ENCODE measurements at places on chromosomes 7 and 10.

- peak; percentile 49 for DNase-seq
Measured at GRCh38 chr7:43758822-43759683, 573 bp downstream of the BLVRA start.

GRCh38 chr7:139086454-139086853, 23.1 kb downstream of the ZC3HAV1 start:
- DNase-seq = no peak

DNA sequence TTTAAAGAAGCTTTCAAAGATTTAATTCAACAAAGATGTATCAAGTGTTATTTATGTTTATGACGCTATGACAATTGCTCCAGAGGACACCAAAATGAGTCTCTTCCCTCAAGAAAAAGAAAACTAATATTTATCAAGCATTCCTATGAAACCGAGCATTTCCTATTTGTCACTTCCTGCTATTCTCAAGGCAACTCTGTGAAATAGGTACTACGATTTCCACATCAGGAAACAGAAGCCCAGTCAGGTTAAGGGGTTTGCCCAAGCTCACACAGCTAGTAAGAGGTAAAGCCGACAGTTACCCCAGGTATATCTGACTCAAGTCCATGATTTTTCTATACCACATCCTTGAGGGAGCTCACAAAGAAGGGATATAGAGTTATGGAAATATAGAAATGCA, 85.9 kb downstream of the TRIL start:
- peak; percentile 9 for DNase-seq

DNA sequence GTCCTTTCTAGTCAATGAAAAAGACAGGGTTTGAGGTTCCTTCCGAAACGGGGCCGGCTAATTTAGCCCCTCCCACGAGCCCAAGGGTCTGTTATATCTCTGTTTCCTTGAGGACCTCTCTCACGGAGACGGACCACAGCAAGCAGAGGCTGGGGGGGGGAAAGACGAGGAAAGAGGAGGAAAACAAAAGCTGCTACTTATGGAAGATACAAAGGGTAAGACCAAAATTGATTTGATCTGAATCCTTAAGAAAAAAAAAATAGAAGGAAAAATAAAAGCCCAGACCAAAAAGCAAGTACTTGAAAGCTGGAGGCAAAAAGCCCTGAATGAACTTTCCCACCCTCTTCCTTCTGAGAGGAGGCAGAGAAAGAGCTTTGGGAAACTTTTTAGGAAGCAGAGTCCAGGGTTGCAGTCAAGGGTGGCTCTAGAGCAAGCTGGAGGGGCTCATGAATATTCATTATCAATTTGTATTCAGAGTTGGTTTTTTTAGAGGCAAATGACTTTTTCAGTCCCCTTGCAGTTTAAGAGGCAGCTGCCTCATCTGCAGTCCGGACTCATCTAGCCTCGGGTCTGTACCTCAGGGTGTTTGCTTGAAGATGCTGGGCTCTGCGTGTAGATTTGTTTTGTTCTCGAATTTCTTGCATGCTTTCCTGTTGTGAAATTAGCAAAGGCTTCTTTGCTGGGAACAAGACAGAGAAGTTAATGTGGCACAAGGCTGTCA, at the start of gene ENTPD1:
Gene ENTPD1 (plus strand): TSS at position 123 of the 721 bp plus-strand sequence. CDS start 77 bp downstream, at position 200.
- DNase-seq = peak; percentile 51

DNA sequence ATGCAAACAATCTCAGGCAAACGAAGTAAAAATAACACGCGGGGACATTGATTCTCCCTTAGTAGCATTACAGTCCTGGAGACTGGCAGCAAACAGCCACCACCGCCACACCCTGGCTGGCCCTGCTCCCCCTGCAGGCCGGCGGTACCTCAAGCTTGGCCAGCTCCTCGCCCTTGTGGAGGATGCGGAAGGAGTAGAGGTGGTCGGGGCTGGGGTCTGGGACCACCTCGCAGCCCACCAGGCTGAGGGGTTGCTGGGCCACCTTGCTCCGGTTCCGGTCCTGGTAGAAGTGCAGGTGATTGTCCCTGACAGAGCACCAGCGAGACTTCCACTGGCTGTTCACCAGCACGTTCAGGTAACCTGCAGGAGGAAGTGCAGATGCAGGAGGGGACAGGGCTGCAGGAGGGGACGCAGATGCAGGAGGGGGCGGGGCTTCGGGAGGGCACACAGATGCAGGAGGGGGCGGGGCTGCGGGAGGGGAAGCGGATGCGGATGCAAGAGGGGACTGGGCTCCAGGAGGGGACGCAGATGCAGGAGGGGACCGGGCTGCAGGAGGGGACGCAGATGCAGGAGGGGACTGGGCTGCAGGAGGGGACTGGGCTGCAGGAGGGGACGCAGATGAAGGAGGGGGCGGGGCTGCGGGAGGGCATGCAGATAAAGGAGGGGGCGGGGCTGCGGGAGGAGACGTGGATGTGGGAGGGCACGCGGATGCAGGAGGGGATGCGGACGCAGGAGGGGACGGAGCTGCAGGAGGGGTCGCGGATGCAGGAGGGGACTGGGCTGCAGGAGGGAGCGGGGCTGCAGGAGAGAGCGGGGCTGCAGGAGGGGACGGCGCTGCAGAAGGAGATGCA, 65.7 kb downstream of the VWA2 start:
- no peak for DNase-seq

DNA sequence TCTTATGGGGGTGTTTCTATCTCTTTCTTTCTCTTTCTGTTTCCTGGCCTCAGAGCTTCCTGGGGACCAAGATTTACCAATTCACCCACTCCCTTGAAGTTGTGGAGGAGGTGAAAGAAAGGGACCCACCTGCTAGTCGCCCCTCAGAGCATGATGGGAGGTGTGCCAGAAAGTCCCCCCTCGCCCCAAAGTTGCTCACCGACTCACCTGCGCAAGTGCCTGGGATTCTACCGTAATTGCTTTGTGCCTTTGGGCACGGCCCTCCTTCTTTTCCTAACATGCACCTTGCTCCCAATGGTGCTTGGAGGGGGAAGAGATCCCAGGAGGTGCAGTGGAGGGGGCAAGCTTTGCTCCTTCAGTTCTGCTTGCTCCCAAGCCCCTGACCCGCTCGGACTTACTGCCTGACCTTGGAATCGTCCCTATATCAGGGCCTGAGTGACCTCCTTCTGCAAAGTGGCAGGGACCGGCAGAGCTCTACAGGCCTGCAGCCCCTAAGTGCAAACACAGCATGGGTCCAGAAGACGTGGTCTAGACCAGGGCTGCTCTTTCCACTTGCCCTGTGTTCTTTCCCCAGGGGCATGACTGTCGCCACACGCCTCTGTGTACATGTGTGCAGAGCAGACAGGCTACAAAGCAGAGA, 12.2 kb downstream of the AQP1 start:
- DNase-seq = no peak

GRCh38 chr7:41047789-41048191, 655.1 kb downstream of the INHBA start:
- DNase-seq = peak; percentile 73

DNA sequence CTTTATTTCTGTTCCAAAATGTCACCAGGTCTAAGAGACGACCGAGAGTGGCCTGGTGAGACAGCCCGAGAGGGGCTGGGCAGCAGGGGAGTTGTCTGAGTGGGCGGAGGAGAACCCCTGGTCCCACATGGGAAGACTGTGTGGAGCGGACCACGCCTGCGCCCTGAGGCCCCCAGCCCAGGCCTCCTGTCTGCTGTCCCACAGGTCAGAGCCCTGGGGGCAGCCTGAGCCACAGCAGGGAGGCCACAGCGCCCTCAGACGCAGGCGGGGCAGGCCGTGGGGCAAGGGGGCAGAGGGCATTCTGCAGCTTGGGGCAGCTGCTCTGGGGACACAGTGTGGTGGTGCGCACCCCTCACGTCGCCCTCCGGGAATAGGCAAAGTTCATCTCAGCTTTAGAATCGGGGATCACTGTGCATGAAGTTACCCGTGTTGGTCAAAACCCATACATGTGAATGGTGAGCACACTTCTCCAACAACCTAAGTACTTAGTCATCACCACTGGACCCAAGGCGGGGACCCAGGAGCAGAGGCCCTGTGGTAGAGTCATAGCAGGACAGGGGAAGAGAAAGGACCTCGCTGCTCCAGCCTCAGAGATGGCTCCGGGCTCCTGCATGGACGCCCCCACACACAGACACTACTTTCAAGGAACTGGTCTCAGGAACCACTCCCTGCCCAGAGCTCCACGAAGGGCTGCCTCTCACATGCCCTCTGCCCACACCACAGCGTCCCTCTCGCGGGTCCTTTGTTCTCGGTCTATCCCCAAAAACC, 214.7 kb downstream of the ELFN1 start:
- DNase-seq = no peak

DNA sequence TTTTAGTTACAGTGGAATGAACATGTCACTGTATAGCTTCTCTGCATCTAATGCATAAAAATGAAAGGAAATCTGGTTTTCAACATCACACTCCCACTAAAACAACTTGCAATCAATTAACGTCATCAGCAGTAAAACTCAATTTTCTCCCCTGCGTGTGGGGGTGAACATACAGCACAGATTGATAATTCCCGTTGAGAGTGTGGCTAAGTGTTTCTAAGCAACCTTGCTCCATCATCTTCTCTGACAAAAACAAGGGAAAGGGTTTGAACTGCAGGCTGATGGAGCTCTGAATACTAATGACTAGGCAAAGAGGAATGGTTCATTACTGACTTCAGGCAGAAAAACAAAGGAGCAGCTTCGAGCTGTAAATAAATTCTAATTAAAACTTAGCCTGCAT, 238.3 kb downstream of the PARD3 start:
- no peak for DNase-seq

DNA sequence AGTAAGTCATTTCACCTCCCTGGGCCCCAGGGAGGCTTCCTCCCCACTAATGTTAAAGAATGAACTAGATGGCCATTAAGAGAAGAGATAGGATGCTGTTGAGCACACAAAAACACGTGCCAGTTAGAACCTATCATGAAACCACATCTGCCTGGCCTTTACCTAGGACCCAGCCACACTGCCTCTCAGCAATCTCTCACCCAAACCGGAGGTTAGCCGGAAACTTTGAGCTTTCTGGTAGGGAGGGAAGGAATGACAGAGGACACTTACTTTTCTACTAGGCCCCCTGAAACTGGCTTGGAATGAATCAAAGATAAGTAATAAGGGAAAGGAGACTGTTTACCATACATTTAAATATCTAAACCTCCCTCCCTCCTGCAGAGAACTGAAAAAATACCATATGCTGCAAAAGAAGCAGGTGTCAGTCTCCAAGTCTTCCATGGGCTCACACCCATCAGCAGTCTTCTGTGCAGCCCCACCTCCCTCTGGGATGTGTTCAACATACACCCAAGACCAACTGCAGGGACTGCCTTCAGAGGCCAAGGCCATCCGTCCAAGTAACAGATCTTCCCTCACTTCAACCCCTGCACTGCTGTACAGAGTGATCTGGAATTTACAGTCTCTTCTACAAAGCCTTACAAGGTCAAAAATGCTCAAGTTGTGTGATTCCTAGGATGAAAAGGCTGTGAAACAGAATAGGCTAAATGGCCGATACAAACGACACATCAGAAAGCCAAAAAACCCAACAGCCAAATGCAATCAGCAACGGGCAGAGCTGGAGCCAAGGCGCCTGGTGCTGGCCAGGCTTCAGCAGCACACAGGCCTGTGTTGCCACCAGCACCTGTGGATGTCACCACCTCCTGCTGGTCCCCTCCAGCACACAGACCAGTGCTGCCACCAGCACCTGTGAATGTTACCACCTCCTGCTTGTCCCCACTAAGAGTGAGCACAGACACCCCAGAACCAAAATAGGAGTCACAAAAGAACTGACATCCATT, 42.4 kb downstream of the SORBS1 start:
- no peak for DNase-seq

- no peak for DNase-seq
Measured at GRCh38 chr7:31044529-31044928, 7.6 kb upstream of the ADCYAP1R1 start.

- no peak for DNase-seq
Measured at GRCh38 chr10:132110713-132111112, 45.0 kb downstream of the JAKMIP3 start.

DNA sequence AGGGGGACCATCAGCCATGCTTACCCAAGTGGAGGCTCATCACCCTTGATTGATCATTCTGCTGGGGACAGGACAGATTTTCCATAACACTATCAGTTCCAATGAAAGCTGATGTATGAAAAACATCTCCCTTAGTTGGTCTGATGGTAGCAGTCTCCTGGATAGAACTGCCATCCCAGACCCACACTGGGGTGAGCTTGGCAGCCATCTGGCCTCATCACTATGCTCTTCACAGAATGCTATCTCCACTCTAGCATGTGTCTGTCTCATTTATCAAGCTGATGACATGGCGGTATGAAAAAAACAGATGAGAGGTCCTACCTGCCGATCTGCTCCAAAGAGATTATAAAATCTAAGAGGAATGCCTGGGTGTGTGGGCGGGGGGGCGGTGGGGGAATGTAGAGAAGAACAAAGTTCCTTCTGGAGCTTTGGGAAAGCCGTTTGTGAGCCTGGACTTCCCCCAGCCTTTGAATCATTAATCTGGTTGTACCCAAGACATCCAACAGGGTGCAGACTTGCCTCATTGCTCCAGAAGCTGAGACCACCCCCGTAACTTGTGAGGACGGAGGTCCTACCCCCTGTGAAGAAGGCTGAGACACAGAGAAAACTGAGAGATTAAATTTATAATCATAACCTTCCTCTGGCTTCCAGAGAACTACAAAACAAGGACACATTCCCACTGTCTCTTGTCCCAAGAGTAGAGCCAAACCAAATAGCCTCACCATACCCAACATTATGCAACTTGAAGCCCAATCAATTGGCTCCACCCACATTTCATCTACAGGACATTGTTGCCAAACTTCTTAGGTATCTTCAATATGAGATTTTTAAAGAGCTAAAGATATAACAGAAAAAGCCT, 340.8 kb downstream of the KCNMA1 start:
- DNase-seq = no peak

DNA sequence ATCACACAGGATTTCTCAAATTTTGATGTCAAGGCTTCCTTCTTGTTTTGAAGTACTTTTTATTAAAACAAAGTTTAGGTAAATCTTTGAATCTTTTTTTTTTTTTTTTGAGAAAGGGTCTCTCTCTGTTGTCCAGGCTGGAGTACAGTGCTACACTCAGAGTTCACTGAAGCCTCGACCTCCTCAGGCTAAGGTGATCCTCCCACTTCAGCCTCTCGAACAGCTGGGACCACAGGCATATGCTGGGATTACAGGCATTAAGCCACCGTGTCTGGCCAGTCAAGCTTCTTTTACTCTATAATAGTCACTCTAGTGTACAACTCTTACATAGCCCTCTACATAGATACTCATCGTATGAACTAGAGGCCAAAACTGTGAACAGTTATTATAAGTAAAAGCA, 3.4 kb downstream of the RUFY2 start:
- no peak for DNase-seq

DNA sequence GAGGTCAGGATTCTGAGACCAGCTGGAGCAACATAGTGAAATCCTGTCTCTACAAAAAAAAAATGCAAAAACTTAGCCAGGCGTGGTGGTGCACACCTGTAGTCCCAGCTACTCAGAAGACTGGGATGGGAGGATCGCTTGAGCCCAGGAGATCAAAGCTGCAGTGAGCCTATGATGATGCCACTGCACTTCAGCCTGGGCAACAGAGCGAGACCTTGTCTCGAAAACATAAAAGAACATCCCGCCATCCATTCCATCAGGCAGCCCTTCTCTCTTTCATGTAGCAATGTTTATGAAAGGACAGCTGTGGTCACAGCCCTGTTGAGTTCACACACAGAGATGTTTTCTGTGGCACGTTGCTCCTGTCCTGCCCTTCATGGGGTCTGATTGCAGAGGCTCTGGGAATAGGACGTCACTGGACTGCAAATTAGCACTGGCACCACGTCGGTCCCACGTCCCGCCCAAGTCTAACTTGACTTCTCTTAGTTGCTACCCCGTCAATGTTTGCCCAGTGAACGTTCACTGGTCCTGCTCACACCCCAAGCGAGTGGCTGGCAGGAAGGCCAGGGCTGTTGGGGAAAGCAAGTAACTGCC, 64.5 kb upstream of the MYL10 start:
- DNase-seq = no peak

All from cardiac fibroblast (primary cell).